ENCODE measurements at places on chromosomes 7 and 10.

GRCh38 chr7:96973986-96974385, 31.4 kb upstream of the DLX6 start:
- DNase-seq, result no peak

DNA sequence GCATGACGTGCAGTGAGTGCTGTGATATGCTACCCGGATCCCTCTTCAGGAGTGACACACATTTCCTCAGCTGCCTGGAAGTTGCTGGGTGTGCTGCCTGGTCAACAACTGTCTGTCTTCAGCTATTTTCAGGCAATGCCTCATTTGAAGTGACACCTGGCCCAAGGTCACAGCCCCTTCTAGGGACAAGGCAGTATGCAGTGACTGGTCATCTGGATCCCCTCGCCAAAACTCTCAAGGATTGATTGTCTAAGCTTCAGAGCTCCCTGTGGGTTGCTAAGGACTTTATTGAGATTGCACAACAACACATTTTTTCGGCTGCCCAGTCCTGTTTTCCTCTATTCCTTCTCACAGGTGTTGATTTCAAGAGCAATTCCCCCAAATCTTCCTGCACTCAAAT, 108.8 kb downstream of the GNAI1 start:
- no peak for DNase-seq

- no peak for DNase-seq
Observed at GRCh38 chr10:128579901-128580300, 453.7 kb upstream of the MKI67 start.

DNA sequence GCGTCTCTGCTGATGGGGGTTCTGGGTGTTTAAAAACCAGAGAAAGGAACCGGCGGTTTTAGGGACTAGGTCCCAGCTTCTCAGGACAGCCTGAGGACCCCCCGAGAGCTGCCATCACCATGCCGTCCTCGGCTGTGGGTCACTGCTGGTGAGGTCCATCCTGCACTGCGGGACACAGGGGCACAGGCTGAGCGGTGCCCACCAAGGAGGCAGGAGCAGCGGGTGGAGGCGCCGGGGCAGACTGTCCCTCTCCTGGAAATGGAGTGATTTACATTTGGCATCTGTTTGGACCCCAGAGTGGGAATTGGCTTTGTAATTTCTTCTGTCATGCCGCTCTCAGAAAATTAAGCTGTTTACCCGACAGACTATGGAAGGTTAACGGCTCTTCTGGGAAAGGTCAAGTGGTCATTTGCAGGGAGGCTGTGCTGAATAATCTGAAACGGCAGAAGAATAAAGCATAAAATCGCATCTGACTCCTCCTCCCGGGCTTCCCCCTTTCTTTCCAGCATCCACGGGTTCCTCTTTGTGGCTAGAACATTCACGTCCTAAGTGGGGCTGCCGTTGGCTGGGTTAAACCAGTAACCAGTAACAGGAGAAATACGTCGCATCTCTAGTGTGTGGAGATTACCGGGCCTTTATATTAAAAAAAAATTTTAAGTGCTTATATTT, 31.7 kb downstream of the LHPP start:
- DNase-seq, result no peak

- DNase-seq, result no peak
Observed at GRCh38 chr10:70063418-70064098, 10.9 kb downstream of the MACROH2A2 start.

- no peak for DNase-seq
Observed at GRCh38 chr10:84172467-84173356, 889 bp upstream of the GPR15LG start.

DNA sequence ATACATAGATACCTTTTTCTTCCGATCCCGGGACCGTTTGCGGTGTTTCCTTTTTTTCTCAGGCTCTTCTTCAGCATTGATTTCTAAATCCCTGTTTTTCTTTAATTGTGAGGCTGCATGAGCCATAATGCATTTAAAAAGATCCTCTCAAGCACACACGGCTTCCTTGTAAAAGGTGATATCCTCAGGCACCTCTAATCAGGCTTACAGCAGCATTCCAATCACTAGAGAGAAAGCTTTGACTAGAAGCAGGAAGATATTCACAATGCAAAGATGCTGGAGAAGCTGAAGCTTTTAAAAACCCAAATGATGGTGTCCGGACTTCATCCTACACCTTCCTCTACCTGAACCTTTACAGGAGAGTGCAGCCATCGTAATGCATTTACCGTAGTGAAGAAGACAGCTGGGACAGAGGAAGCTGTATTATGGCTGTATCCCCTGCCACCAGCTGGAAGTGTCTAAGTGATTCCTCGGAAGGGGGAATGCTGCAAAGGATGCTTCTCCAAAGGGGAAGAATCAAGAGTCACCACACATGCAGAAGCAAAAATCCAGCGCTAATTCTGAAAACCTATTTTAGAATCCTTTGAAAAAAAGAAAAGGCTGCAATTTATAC, at the start of gene ANK3:
TSS of gene ANK3 (minus strand) at position 463 of the 613 bp plus-strand sequence. CDS start at position 126, 337 bp downstream.
- DNase-seq, result no peak

GRCh38 chr10:62268027-62268398, 631 bp downstream of the RTKN2 start:
- no peak for DNase-seq

- no peak for DNase-seq
Observed at GRCh38 chr7:37709631-37710509, 26.3 kb downstream of the GPR141 start.

DNA sequence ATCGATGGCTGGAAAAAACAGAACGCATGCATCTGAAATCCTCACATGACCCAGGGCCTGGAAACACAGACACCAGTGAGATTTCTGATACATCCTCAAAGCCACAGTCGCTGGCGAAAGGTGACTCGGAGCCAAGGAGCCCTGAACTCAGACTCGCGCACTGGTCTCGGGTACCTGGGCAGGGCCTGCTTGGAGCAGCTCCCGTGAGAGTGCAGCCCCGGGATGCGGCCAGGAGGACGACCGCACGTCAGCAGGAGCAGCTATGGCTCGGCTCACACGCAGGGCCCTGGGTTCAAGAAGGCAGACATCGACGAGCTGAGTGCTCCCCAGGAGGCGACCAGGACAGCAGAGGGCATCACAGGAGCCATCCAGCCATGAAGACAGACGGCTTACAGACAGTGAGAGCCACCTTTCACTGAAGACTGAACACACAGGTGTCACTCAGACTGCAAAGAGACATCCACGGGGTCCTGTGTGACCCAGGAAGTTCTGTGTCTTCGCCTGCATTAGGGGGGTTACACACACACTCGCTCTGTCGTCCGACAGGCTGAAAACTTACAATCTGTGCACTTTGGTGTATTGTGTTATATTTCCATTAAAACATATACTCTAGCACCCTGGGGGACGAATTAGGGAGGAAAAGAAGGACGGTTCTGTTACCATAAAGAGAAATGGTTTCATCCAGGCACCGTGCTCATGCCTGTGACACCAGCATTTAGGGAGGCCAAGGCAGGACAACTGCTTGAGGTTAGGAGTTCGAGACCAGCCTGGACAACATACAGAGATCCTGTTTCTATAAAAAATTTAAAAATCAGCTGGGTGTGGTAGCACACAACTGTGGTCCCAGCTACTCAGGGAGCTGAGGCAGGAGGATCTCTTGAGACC, 227.7 kb downstream of the MAD1L1 start:
- DNase-seq, result no peak

- no peak for DNase-seq
Observed at GRCh38 chr7:492714-493065, 27.0 kb downstream of the PDGFA start.

- DNase-seq, result no peak
Observed at GRCh38 chr7:85175217-85175616, 11.6 kb downstream of the SEMA3D start.

GRCh38 chr10:59099481-59099880, 77.0 kb upstream of the PHYHIPL start:
- no peak for DNase-seq

GRCh38 chr7:47941136-47941844, 7.0 kb downstream of the PKD1L1 start:
- DNase-seq, result no peak

Measured in stimulated activated CD4-positive, alpha-beta T cell treated with anti-CD3 and anti-CD28 coated beads, TNF-alpha, amount 100 ng/mL, for 1 hour (primary cell).